Panc1 (cell line): ENCODE measurements at places on chromosomes 5 and 9.

DNA sequence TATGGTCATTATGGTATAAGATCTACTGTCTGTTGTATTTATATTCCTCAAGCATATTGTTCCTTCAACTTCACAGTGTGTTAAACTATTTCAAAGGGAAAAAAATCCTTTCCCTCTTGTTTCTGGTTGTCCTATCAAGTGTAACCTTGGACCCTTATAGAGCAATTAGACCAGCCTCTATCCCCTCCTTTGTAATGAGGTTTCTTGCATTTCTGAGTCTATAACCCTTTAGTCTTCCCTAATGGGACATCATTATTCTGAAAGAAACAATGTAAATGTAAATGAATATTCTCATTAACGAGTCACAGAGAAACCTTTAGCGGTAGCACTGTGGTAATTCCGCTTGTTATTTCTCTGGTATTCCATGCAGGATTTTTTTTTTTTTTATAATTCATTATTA lies 197.3 kb downstream of the CNTLN start:
- no peak overlapping the region for H3K4me3 ChIP-seq
- no peak for DNase-seq
- H3K27me3 ChIP-seq = no peaks in the 10 kb centered on the region
- H3K4me1 ChIP-seq = no peaks in the 10 kb centered on the region
- no peak overlapping the region for H3K27ac ChIP-seq
- no peaks in the 10 kb centered on the region for H3K36me3 ChIP-seq

GRCh38 chr5:37310360-37310759 lies 60.5 kb downstream of the NUP155 start:
- no peaks in the 10 kb centered on the region for H3K27me3 ChIP-seq
- no peaks in the 10 kb centered on the region for H3K4me1 ChIP-seq
- no peak overlapping the region for H3K27ac ChIP-seq
- peaks cover 41% of the 10 kb centered on the region for H3K36me3 ChIP-seq
- H3K4me3 ChIP-seq = no peak overlapping the region
- no peak for DNase-seq

DNA sequence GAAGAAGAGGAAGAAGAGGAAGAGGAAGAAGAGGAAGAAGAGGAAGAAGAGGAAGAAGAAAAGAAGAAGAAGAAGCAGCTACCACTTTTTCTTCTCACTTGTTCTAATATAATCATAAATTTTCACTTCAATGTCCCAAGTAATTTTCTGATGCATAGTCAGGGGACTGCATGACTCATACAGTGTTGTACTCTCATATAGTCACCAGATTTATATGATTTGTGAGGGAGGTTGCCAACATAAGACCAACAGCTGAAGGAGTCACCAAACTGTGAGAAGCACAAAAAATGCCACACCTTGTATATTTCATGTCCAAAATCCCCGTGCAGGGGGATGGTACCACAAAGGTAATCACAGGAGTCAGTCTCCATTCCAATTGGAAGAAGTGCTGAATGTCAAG lies 32.7 kb upstream of the DMRTA1 start:
- no peak overlapping the region for H3K4me3 ChIP-seq
- peaks cover 3% of the 10 kb centered on the region; the same call in 1 of the 2 replicates for H3K4me1 ChIP-seq
- no peaks in the 10 kb centered on the region for H3K36me3 ChIP-seq
- no peak overlapping the region for H3K27ac ChIP-seq

GRCh38 chr9:13502484-13502883 lies 223.0 kb upstream of the MPDZ start:
- H3K36me3 ChIP-seq = no peaks in the 10 kb centered on the region
- H3K27me3 ChIP-seq = no peaks in the 10 kb centered on the region
- no peak for DNase-seq

- peak within 1 kb of the TSS; percentile 67 for H3K4me3 ChIP-seq
- H3K27me3 ChIP-seq = no peaks in the 10 kb centered on the region
- 0 out of 2 replicates have a peak within 1 kb of the TSS, but pooled peaks have one; percentile 54 for H3K27ac ChIP-seq
- no peaks in the 10 kb centered on the region for H3K36me3 ChIP-seq
- no peak for DNase-seq
These were observed at the start of gene S1PR3 for GRCh38 chr9:88991066-88992034. S1PR3 (plus strand) TSS chr9:88991468; CDS start chr9:89001201, 9,733 bp downstream.

GRCh38 chr5:149731332-149731616 lies 1.2 kb downstream of the PPARGC1B start:
- H3K4me1 ChIP-seq = peaks cover 9% of the 10 kb centered on the region; the same call in 1 of the 2 replicates
- H3K27me3 ChIP-seq = no peaks in the 10 kb centered on the region
- H3K4me3 ChIP-seq = peak overlapping the region; percentile 81
- no peaks in the 10 kb centered on the region for H3K36me3 ChIP-seq
- H3K27ac ChIP-seq = peak overlapping the region; percentile 74; the same call in 1 of the 2 replicates
- DNase-seq = no peak

GRCh38 chr5:168663276-168664004 lies 84.3 kb upstream of the PANK3 start:
- no peaks in the 10 kb centered on the region for H3K4me1 ChIP-seq
- H3K27ac ChIP-seq = no peak overlapping the region
- no peak overlapping the region for H3K4me3 ChIP-seq
- H3K36me3 ChIP-seq = no peaks in the 10 kb centered on the region

GRCh38 chr5:154228696-154229095 lies 38.2 kb downstream of the GALNT10 start:
- H3K27me3 ChIP-seq = no peaks in the 10 kb centered on the region
- H3K4me3 ChIP-seq = no peak overlapping the region
- no peaks in the 10 kb centered on the region for H3K4me1 ChIP-seq

DNA sequence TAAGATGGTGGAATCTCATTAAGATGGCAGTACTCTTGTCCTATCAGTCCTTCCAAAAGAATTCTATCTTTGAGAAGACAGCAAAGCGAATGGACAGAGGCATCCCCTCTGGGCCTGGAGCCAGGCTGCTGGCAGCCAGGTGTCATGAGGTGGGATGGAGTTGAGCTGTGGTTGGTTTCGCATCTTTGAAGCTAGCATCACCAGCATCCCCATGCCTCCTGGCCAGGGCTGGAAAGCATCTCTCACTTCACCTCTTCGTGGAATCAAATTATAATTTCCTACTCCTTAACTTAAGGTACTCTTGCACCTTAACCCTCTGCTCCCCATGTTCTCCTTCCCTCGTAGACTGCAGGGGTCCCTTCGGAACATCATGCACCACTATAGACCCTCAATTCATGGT lies 248.3 kb downstream of the GADD45G start:
- H3K4me3 ChIP-seq = no peak overlapping the region
- H3K36me3 ChIP-seq = no peaks in the 10 kb centered on the region
- H3K4me1 ChIP-seq = no peaks in the 10 kb centered on the region
- no peak overlapping the region for H3K27ac ChIP-seq

DNA sequence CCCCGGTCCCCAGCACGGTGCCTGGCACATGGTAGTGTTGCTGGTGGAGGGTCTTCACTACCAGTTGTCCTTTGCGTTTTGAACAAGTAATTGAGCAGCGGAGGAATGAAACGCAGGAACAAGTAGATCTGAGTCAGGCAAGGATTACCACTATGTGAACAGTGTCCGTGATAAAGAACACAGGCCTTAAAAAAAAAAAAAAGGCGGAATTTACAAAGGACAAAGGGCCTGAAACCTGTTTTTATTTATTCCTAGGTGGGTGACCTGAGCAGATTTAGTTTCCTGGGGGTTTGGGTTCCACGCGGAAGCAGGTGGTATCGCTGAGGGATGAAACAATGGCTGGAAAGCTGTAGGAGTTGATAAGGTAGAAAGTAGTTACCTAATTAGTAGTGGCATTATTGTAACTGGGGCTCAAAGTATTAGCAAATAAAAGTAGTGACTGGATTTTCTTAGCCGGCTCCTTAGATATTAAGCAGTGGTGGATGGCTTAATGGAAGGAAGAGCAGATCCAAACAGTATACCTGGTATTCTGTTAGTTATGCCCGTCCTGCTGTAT lies 1.1 kb downstream of the RUSC2 start:
- H3K36me3 ChIP-seq = no peaks in the 10 kb centered on the region
- DNase-seq = no peak
- H3K4me1 ChIP-seq = peaks cover 25% of the 10 kb centered on the region
- peak overlapping the region; percentile 99 for H3K27ac ChIP-seq
- H3K27me3 ChIP-seq = no peaks in the 10 kb centered on the region

DNA sequence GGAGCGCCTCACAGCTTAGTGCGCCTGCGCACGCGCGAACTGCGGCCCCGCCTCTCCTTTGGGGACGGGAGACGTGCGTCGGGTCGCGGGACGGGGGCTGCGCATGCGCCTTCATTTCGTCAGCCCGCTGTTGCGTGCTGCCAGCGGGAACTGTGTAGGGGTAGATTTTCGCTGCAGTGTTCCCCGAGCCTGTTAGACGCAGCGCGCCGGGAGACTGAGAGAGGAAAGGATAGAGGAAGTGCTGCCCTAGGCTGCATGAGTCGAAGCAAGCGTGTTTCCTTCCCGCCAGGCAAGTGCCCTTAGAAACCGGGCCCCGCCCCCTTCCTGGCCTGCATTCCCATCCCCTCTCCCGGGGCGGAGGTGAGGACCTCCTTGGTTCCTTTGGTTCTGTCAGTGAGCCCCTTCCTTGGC lies 12.3 kb downstream of the ITGA1 start:
- peak; percentile 80 for DNase-seq
- H3K27ac ChIP-seq = peak overlapping the region; percentile 86
- H3K36me3 ChIP-seq = peaks cover 22% of the 10 kb centered on the region
- no peaks in the 10 kb centered on the region for H3K27me3 ChIP-seq
- peak overlapping the region; percentile 73 for H3K4me3 ChIP-seq
- H3K4me1 ChIP-seq = peaks cover 28% of the 10 kb centered on the region

GRCh38 chr5:81700166-81700565 lies 50.7 kb downstream of the SSBP2 start:
- H3K36me3 ChIP-seq = no peaks in the 10 kb centered on the region
- no peak overlapping the region for H3K4me3 ChIP-seq
- no peaks in the 10 kb centered on the region for H3K27me3 ChIP-seq
- no peak for DNase-seq
- no peaks in the 10 kb centered on the region for H3K4me1 ChIP-seq
- H3K27ac ChIP-seq = no peak overlapping the region
